ENCODE measurements at places on chromosomes 5 and 9.

DNA sequence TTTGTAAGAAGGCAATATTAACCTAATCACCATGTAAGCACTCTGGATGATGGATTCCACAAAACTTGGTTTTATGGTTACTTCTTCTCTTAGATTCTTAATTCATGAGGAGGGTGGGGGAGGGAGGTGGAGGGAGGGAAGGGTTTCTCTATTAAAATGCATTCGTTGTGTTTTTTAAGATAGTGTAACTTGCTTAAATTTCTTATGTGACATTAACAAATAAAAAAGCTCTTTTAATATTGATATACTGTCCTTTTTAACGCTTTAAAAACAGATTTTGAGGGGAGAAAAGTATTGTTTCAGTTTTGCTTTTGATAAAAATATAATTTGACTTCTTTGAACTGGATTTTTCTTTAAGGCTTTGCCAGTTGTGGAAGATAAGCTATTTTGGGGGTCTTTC, 59.8 kb downstream of the LMNB1 start:
- DNase-seq, result no peak

- peak; percentile 51 for DNase-seq
Observed at GRCh38 chr9:93567271-93567959, 9.0 kb upstream of the PHF2 start.

DNA sequence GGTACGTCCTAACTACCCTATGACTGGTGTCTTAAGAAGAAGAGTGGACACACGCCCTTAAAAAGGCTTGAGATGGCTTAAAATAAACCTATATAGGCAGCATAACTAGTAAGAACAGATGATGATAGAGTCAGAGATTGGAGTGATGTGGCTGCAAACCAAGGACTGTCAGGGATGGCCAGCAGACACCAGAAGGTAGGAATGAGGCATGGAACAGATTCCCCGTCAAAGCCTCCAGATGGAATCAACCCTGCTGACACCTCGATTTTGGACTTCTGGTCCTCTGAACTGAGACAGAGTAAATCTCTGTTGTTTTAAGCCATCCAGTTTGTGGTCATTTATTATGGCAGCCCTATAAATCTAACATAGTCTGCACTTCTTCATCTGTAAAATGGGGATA, 7.4 kb downstream of the TMOD1 start:
- no peak for DNase-seq

- no peak for DNase-seq
Observed at GRCh38 chr5:152551061-152551460, 146.0 kb upstream of the NMUR2 start.
